Fibroblast of the aortic adventitia (primary cell): ENCODE measurements at places on chromosomes 7 and 10. TPM values are rescaled to one million over a fixed set of nuclear protein-coding genes. Genes with fewer than 3 reads are reported as not detected.

NUTM2E gene
- total RNA-seq: under 0.01 TPM in 1 of 2 replicates, not detected in the other

ACTL6B gene
- total RNA-seq: not detected in 2 replicates

HMX2 gene
- not detected in 2 replicates for total RNA-seq

AGMO gene
- total RNA-seq: 0.18 TPM in 1 of 2 replicates, not detected in the other

ASAH2 gene
- 0.25 and 1.5 TPM in 2 replicates for total RNA-seq

RELN gene
- 7.5 and 88.7 TPM in 2 replicates for total RNA-seq

FZD1 gene
- 11.8 and 28.7 TPM in 2 replicates for total RNA-seq

CCDC172 gene
- not detected in 2 replicates for total RNA-seq

IFIT1B gene
- not detected in 2 replicates for total RNA-seq

NME8 gene
- total RNA-seq: not detected in 2 replicates

SP8 gene
- not detected in 2 replicates for total RNA-seq

RBM20 gene
- 0.08 and 0.09 TPM in 2 replicates for total RNA-seq

CYP17A1 gene
- total RNA-seq: not detected in 2 replicates

HOXA9 gene
- total RNA-seq: not detected in 2 replicates

LIPM gene
- 0.82 TPM in 1 of 2 replicates, not detected in the other for total RNA-seq

FFAR4 gene
- not detected in 2 replicates for total RNA-seq

CYP26A1 gene
- not detected in 2 replicates for total RNA-seq

MKI67 gene
- 1.6 and 38.7 TPM in 2 replicates for total RNA-seq

HOXA3 gene
- total RNA-seq: 1.2 and 3.5 TPM in 2 replicates

ANXA8L1 gene
- total RNA-seq: 1.2 TPM in 1 of 2 replicates, not detected in the other

UPK3BL1 gene
- 1.5 and 3.2 TPM in 2 replicates for total RNA-seq

SPACDR gene
- total RNA-seq: 0.27 TPM in 1 of 2 replicates, not detected in the other

CHCHD1 gene
- total RNA-seq: 12.9 and 20.9 TPM in 2 replicates

SPDYE2 gene
- total RNA-seq: 0.16 TPM in 1 of 2 replicates, not detected in the other

FRAT1 gene
- 1.5 and 5.6 TPM in 2 replicates for total RNA-seq

EPO gene
- not detected in 2 replicates for total RNA-seq

ASL gene
- 13.9 and 45.8 TPM in 2 replicates for total RNA-seq

PILRA gene
- 0.27 TPM in 1 of 2 replicates, not detected in the other for total RNA-seq

HABP2 gene
- not detected in 2 replicates for total RNA-seq

GIMAP1 gene
- total RNA-seq: not detected in 2 replicates

EEF1AKMT2 gene
- 25.3 TPM in 2 replicates for total RNA-seq
